ENCODE measurements at places on chromosomes 2 and 18.

DNA sequence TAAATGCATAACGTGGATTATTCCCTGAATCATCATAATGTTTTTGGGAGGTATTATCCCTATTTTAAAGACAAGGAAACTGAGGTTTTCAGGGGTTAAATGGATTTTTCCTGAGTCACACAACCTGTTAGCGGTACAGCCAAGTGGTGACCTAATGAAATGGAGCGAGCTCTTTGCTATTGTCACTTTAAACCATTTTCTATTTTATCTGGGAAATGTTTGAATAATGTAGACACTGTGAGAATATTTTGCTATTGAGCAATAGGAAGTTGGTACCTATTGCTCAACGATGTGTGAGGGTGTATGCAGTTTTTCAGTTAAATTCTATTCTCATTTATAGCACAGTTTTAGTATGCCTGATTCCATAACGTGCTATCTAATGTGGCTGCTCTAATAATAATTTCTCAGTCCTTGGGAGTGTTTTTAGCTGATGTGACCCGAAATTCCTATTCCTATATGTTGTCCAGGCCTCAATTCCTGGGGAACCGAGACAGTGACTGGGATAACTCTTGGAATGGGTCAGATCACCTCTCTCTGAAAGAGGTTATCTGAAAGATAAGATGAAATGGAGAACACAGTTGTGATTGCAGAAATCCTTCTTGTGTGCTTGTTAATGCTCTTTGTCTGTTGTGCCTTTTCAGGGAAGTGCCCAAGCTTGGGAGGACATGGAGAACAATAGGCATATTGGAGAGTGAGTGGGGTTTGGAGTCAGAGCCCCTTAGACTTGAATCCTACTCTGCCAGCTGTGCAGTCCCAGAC, 38.4 kb downstream of the ABCB11 start:
- DNase-seq, result peak; percentile 39

DNA sequence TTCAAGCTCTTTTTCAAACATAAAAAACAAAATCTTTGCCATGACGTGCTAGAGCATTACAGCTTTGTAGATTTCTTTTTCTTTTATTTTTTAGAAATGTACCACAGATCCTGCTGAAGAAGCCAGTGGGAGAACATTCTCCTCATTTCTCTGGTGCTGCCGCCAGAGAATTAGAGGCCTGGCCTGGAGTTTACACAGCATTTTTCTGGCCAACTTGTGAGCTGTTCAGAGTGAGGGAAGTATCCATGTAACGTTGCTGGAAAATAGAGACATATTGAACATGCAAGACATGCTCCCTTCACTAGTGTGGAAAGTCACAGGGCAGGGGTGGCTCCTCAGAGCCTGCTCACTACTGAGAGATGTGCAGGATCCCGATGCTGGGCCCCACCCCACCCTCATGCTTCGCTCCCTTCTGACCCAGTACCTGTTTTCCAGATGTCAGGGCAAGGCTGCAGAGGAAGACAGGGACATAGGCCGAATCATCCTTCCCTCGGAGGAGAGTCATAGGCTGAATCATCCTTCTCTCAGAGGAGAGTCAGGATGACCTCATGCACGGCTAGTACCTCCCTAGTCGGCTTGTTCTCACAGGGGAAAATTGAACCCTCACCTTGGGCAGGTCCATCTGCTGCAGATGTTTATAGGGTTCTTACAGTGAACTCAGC, 298.5 kb downstream of the INSIG2 start:
- DNase-seq, result peak; percentile 80

DNA sequence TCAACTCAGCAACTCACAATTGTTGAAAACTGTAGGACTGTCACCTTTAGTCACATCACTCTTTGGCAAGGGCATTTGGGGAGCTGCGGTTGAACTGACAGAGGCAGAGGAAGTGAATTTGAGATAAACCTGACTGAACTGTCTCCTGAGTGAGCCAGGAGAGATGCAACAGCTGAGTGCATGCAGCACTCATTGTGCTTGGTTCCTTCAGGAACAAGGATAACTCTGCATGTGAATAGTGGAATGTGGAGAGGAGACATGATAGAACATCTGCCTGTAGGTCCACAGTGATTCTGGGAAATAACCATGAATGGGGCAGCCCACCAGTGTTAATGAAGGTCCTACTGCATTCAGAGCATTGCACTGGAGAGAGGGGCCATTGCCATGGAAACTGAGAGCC, 494.7 kb downstream of the STK39 start:
- no peak for DNase-seq

DNA sequence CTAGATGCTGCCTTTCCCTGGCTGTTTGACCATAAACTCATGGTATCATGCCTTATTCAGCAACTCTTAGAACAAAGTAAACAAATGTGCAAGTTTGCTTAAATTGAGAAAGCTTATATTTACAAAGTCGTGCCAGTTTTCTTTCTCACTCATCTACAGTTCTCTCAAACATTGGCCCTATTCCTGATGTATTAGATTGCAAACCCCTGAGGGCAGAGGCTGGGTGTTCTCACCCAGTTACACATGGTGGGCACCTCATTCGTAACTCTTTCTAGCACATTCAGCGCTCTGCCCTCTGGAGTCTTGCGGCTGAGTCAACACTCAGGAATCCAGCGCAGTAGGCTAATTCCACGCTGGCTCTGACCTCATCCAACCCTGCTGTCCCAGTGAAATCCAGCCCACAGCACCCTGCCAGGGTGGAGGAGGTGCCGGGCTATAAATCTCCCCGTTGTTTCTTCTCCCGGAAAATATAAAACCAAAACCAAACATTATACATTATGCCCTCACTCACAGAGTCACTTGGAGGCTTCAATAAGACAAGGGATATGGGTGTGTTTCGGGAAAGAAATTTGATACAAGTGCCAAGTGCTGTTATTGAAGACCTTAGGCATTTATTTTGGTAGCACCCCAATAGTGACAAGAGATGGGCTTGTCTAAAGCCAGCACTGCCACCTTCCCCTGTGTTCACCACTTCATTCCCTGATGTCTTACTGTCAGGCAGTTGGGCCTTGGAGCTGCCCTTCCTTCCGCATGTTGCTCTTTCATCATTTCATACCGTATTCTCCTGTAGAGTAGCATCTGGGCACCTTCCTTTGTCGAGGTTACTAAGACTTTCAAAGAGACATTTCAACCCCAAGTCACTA, 287.4 kb downstream of the PRKCE start:
- DNase-seq, result peak; percentile 96

DNA sequence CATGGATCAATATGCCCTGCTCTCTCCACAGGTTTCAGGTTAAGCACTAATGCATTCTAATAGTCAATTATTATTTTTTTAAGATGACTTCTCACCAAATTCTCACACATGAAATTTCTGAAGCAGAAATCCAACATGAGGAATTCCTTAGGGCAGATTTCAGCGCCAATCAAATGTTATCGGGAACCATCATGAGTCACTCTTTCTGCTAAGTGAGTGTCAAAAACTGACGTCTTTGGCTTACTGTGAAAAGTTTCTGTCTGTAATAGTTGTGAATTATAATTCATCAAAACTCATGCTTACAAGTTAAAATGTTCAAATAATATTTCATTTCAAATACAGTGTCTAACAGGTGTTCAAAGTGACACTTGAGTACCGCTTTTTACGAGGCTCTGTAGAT, 1038.6 kb downstream of the SOCS6 start:
- DNase-seq, result no peak

- DNase-seq, result no peak
Observed at GRCh38 chr18:27863780-27864430, 313.0 kb downstream of the CDH2 start.

DNA sequence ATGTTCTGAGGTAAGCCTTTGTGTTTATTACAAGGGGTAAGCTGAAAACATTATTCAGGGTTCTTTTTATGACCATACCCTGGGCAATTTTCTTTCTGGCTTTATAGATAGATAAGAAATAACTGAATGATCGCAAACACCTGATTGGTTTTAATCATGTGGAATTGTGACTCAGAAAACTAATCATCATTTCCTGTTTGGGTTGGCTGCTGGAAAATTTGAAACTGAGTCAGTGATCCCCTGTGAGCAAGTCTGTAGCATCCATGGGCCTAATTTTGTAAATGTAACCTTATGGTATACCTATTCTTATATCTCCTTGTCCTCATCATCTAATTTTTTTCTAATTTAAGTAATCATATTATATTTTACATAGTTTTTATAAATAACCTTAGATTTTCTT, 34.3 kb downstream of the CCDC68 start:
- DNase-seq, result no peak

GRCh38 chr2:27954771-27955383, 64.3 kb downstream of the BABAM2 start:
- DNase-seq, result peak; percentile 99

DNA sequence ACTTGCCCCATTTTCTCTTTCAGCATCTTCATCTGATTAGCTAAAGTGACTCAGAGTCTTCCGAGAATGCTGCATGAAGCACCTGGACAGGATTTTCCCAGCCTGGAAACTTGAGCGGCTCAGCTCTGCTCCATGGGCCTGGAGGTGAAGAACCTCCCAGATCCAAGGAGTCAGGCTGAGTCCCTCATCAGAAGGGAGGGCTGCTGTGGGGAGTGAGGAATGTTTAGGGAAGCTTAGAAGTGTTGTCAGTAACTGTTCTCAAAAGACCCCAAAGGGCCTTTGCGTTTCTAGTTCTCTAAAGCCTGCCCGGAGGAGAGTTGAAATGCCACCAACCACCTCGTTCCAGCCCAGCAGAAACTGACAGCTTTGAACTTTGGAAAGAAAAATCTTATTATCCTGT, 157.1 kb downstream of the CLIP4 start:
- no peak for DNase-seq

DNA sequence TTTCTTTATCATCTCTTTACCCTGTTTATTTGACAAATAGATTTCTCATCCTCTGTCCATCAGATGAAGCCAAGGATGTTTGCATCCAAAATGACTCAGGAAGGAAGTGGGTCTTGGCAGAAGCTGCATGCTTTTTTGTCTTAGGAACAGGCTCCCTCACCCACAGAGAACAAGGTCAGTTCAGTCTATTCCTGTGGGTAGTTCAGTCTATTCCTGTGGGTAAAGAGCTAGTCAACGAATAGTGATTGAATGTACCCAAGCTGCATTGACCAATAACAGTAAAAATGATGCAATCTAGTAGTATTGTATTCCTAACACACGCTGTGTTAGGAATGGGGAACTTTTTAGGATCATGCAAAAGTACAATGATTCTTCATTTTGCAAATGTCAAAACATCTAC, 290.8 kb upstream of the TANK start:
- peak; percentile 94 for DNase-seq

DNA sequence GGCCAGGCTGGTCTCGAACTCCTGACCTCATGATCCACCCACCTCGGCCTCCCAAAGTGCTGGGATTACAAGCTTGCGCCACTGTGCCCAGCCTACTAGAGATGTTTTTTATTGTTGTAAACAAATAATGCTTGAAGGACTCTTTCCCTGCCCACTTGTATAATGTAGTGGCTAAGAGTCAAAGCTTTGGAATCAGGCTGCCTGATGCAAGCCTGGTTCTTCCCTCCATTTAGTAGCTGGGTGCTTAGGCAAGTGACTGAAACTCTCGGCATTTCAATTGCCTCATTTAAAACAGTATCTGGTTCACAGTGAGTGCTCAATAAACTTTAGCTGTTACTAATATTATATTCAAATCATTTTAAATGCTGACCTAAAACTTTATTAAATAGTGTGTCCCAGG, 264.0 kb upstream of the FBXO11 start:
- peak; percentile 41 for DNase-seq

GRCh38 chr2:85242321-85242720, 85.5 kb downstream of the TGOLN2 start:
- DNase-seq, result no peak

DNA sequence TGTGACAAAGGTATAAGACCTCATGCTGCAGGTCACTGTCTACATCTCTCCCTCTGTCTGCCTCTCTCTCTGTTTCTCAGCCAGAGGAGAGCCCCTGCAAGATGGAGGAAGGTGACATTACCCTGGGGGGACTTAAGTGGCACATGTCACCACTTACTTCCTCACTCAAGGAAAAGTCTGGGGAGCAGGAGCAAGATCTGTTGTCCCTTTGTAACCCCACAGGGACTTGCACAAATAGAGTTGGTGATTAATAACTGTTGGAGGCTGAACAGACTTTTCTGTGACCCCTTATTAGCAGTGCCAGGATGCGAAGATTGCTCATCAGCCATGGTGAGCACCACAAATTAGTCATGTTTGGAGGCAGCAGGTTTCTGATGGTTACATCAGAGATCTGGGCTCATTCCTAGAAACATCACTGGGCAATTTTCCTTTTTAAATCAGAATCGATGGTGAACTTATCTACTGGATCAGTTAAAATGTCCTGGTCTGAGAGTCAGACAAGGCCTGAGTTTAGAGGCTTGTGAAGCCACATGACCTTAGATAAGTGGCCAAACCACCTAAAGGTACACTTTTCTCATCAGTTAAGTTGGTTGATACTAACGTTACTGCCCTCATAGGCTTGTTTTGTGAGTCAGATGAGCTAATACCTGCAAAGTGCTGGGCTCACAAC, 81.2 kb upstream of the LTBP1 start:
- peak; percentile 96 for DNase-seq

- no peak for DNase-seq
Observed at GRCh38 chr18:49701190-49701589, 112.1 kb downstream of the ACAA2 start.

DNA sequence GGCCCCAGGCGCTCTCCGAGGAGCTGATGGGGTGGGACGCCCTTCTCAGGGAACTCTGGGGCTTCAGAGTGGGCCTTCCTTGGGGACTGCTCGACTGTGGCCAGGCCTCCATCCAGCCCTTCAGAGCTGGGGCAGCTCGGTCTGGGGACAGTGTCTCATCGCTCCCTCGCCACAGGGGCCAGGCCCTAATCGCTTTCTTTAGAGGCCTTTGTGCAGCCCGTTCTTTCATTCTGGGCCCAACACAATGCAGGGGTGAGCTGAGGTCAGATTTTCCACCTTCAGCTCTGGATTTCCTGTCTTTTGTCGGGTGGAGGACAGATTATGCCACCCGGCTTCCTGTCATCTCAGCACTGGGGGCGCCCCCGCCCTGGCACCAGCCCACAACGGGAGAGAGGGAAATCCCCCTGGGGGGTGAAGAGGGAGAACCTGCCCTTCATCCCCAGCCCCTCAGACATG, 25.2 kb downstream of the MYCN start:
- no peak for DNase-seq
